ENCODE measurements at places on chromosomes 6 and 20.

DNA sequence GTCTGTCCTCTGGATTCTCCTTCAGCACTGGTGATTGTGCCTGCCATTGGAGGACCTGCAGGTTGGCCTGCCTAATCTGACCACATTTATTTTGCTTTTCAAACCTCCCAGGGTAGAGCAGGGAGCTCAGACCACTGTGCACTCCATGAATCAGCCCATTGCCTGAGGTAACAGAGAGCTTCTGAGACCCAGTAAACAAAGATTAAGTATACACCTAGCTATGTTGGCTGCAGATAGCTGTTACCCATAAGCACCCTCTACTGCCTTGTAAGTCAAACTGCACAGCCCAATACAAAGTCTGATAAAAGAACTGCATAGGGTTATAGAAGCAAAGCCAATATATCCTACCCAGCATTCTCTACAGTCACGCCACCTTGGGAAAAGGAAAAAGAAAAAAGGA lies 338.7 kb downstream of the HTR1B start:
- DNase-seq: no peak

DNA sequence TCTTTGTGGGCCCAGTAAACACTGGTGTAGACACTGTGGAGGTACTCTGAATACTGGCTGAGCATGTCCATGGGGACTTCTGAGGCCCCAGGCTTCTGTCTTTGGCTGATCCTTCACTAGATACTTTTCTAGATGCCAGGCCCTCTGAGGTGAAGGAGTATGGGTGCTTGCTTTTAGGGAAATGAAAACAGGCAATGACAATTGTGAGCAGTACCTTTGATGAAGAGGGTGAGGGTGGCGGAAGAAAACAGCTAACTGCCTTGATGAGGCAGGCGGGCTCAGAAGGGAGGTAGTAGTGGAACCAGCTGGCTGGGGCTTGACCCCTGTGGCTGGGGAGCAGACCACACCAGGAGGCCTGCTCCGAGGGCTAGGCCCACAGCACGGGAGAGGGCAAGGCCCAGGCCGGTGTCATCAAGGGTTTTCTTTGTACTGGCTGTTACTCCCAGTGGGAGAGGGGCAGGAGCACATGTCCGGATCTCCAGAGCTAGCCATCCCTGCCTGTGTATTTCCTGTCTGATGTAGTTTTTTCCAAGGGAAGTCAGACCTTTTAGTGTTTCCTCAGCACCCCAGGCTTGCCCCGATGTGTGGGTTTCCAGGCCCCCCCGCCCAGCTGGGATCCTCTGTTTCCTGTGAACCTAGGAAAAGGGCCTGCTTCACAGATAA lies 3.9 kb downstream of the PLCG1 start:
- no peak for DNase-seq

GRCh38 chr20:50246367-50247195 lies 56.0 kb downstream of the CEBPB start:
- DNase-seq: no peak

- no peak for DNase-seq
These were observed 140.2 kb upstream of the MMS22L start for GRCh38 chr6:97423190-97423589.

GRCh38 chr6:35678021-35678654 lies 10.6 kb downstream of the FKBP5 start:
- no peak for DNase-seq

DNA sequence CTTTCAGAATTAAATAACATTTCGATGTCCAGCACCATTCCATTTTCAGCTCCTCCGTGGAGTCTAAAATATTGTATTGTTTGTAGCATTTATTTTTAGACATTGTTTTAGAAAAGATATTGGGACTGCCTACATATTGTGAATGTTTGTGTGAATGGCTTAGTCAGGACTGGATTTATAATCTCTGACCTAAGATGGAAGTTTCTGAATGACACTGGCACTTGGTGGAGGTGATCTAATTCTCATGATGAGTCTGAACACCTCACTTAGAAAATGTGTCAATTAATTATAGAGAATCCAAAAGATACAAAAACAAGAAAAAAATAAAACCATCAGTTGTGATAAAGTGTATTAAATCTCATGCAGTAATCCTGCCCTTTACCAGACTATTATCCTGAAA lies 60.8 kb upstream of the HBS1L start:
- DNase-seq: no peak

DNA sequence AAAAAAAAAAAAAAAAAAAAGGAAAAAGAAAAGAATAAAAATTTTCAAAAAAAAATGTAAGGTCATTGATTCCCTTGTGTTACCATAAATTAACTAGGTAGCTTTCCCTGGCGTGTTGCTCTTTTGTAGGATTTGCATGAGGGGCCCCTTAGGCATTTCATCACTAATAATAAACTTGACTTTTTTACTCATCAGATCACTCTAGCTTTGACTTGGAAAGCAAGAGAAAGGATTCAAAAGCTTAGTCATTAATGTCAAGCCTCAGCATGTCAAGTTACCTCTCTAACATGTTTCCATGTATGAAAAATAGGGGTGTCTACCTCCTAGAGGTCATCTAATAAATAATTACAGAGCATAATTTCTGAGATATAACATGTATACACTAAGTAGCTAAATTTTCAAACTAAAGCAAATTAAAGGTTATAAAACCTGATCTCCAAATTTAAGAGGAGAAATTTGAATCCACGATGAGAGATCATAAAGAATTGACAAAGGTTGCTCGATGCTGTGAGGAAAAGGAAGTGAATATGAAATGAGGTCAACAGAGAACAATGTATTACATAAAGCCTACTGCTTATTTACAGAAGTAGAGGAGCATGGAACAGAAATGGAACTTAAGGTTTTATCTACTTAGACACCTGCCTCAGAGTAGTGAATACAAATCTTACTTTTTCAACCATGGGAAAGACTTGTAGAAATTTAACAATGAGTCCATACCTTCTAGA lies 86.8 kb downstream of the ARHGAP18 start:
- no peak for DNase-seq

DNA sequence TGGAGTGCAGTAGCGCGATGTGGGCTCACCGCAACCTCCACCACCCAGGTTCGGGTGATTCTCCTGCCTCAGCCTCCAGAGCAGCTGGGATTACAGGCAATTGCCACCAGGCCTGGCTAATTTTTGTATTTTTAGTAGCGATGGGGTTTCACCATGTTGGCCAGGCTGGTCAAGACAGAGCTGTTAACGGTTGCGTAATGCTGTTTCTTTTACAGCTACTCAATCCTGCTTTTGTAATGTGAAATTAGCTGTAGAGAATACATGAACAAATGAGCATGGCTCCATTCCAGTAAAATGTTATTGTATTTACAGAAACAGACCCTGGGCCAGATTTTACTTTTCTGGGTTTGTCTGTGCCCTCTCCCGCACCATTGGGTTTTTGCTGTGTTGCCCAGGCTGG lies 1.9 kb downstream of the PNLDC1 start:
- no peak for DNase-seq

DNA sequence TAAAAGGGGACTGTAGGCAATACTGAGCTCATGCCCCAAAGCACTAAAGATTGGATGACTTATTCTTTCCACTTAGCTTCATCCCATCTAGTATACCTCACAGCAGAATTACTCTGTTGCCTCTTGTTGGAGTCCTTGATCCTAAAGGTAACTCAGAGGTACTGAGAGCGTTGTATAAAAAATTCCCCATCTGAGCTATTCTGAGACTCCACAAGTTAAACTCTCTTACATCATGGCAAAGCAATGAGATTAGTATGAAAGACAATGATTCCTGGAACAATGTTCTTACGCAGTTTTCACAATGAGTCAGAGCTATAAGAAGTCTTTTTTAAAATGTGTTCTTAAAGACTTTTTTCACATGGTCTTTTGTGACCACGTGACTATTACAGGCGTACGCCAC lies 370.1 kb downstream of the ADGRB3 start:
- DNase-seq: no peak

DNA sequence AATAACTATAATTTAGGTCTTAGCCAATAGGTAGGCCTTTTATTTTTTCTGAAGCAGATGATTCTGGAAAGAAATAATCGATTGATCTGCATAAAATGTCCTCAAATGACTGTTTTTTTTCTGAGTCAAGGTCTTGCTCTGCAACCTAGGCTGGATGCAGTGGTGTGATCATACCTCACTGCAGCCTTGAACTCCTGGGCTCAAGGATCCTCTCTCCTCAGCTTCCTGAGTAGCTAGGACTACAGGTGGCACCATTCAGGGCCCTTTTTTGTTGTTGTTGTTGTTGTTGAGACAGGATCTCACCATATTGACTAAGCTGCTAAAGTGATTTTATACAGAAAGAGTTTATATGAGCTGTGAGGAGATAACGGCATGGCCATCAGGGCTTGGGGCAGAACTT lies 18.2 kb downstream of the GLYATL3 start:
- no peak for DNase-seq

DNA sequence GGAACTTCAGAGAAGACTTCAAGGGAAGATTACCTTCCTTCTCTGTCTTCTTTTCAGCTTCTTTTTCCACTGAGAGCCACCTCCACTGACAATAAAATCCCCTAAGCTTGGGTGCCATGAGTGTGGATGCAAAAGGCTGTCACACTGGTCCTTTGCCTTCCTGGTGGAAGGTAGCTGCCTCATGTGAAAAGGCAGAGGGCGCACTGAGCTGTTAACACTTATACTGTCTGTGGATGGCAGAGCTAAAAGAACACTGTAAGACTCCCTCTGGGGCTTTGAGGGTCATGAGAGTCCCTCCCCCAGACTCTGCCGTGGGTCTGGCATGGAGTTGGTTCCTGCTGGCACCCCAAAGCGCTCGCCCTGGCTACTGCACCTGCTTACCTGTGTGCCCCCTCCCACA lies 536.7 kb upstream of the IMPG1 start:
- DNase-seq: no peak

DNA sequence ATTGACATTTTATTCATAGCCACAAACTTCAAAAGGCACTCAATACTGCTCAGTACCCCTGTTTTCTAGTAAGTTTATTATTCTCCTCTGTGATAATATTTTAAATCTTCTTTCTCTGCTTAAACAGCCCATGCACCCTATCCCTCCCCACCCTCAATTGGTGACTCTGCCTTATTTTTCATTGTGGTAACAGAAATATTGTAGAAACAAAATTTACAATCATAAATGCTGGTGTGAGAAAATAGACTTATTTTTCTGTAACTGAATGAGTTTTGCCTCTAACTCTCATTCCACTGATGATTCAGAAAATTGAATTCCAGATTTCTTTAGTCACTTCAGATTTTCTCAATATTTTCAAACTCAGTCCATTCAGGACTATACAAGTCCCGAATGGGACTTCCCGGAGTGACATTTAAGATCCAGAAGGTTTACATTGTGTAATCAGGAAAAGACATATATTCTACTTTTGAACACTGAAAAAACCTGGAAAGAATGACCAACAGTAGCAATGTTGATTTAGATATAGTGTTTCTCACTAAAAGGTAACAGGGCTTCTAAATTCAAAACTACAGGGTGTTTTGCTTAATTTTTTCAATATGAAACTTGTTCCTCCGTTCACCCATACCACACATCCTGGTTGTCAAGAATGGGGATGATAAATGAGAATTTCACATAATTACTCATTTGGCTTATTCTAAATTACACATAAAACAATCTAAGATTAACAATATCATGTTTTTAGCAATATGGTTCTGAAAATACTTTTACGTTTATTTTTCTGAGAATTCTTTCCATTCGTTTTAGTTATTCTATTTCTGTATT lies 34.8 kb upstream of the UST start:
- DNase-seq: no peak

GRCh38 chr20:35294293-35294685 lies 2.1 kb upstream of the FAM83C start:
- DNase-seq: no peak

Measured in stimulated activated effector memory CD8-positive, alpha-beta T cell treated with anti-CD3 and anti-CD28 coated beads, Interleukin-12 subunit alpha, Interleukin-12 subunit beta, amount 100 ng/mL, for 72 hours (primary cell).